Uterus (tissue), 4 donors: ENCODE measurements at places on chromosomes 2 and 18. TPM values are rescaled to one million over a fixed set of nuclear protein-coding genes. Genes with fewer than 3 reads are reported as not detected.

Gene GATA6
- total RNA-seq = 50.5 TPM

Gene ATP6V1C2
- total RNA-seq = 0.61 TPM

Gene KRCC1
- total RNA-seq = 31.6 TPM

Gene UCN
- total RNA-seq = not detected

Gene GPR39
- 0.52 TPM for total RNA-seq

Gene SP140
- 0.77 TPM for total RNA-seq

Gene UPP2
- total RNA-seq = 0.28 TPM

Gene HRH4
- total RNA-seq = not detected

Gene NR4A2
- 1.3 TPM for total RNA-seq

Gene SLC4A5
- 15.1 TPM for total RNA-seq

Gene LAPTM4A
- total RNA-seq = 255 TPM

Gene ZFAND2B
- 37.9 TPM for total RNA-seq
